Renal cortex interstitium (tissue), 15 donors: ENCODE measurements at places on chromosomes 6 and 20. TPM values are rescaled to one million over a fixed set of nuclear protein-coding genes. Genes with fewer than 3 reads are reported as not detected.

RBM39 gene
- 635 TPM for polyA plus RNA-seq

TPD52L1 gene
- polyA plus RNA-seq, result 83.7 TPM

MUCL3 gene
- 0.18 TPM for polyA plus RNA-seq

RHAG gene
- 0.88 TPM for polyA plus RNA-seq

ANKRD66 gene
- not detected for polyA plus RNA-seq

COL9A1 gene
- polyA plus RNA-seq, result 39.5 TPM

HLA-G gene
- 7.4 TPM for polyA plus RNA-seq

SLC4A11 gene
- polyA plus RNA-seq, result 3.0 TPM

SDCBP2 gene
- polyA plus RNA-seq, result 3.1 TPM
